ENCODE measurements at places on chromosomes 11 and 22.
A peak's percentile ranks its signal among the peaks of the same experiment; 100 is the strongest.

DNA sequence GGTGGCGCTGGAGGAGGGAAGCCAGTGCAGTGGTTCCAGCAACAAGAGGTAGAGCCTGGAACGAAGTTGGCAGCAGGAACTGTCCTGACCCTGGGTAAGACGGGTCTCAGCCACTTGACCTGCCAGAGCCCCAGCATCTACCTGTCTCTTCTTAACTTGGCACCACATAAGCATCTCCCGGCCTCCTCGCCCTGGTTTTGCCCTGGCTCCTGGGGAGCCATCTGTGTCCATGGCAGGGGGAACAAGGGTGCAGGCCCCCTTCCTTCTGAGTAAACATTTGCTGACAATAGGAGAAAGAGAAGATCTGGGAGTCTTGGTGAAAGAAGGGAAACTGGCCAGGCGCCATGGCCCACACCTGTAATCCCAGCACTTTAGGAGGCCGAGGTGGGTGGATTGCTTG is 12.8 kb downstream of the P2RY2 start:
- DNase-seq = no peak

DNA sequence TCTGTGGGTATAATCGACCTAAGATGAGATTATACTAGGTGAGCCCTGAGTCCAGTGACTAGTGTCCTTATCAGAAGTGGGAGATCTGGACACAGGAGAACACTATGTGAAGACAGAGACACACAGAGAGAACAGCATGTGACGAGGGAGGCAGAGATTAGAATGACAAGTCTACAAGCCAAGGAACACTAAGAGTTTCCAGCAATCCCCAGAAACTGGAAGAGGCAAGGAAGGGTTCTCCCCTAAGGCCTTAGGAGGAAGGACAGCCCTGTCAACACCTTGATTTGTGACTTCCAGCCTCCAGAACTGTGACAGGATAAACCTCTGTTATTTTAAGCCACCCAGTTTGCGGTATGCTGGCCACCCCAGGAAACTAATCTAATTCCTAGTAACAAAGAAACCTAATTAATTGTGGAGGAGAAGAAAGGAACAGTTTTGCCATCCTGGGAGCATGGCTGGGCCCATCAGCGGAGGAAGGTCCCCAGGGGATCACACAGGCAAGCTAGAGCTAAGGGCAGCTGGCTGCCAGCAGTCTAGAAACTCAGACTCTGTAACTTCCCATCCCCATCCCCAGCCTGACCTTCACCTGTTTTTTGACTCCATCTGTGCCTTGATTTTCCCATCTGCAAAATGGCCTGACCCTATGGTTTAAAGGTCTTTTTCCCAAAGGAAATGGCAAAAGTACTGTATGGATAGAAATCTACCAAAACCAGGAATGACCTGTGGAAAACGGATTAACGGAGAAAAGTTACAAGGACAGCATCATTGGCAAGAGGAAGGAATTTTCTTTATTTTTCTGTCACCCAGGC is 10.3 kb upstream of the THOC5 start:
- no peak for DNase-seq

- peak; percentile 38 for DNase-seq
These were observed 126.1 kb downstream of the PGR start for GRCh38 chr11:101003468-101003867.

GRCh38 chr11:128704517-128704916 is 10.6 kb downstream of the FLI1 start:
- DNase-seq = no peak

DNA sequence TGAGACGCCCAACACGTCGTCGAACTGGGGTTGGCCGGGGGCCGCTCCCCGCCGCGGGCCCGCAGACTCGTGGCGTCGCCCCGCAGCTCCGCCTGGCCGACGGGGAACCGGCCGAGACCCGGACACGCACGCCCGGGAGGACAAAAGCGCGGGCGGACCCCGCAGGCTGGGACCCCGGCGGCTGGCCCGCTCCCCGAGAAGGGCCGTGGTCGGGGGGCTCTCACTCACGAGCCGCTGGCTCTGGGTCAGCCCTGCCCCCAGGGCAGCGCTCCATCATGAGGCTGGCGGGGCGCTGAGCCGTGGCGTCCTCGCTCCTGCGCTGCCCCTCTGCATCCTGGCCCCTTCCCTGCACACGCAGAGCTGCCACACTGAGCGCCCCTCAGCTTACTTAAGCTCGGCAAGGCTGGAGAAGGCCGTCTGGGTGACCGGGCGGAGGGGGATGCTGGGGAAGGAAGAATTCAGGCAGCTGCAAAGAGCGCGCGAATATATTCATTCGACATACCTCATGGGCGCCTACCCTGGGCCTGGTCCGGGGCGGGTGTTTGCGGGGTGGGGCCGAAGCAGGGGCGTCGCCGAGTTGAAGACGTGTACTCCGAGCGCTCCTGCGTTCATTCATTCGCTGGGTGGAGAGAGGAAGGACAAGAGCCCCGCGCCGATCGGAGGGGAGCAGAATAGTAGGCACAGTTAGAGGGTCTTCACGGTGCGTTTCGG is 579 bp upstream of the CYB5R2 start:
- DNase-seq = peak; percentile 90

- no peak for DNase-seq
These were observed 278.5 kb upstream of the CCDC179 start for GRCh38 chr11:23138761-23139160.

DNA sequence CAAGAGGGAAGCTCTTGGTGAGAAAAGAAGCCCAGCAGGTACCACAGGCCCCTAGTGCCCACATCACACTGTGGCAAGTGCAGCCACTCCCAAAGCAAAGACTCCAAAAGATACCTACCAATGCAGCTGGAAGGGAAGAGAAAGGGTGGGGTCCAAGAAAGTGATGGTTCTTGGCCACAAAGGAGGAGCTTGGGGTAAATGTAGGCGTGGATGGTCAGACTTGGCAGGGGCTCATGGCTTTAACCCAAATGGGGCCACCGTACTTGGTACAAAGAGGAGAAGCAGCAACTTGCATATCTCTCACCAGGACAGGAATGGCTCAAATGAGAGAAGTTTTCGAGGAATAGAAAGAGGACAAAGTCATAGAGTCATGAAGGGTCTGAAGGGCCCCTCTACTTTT is 4.8 kb downstream of the MAP3K11 start:
- DNase-seq = no peak

GRCh38 chr11:22467248-22467647 is 129.1 kb downstream of the SLC17A6 start:
- DNase-seq = no peak

DNA sequence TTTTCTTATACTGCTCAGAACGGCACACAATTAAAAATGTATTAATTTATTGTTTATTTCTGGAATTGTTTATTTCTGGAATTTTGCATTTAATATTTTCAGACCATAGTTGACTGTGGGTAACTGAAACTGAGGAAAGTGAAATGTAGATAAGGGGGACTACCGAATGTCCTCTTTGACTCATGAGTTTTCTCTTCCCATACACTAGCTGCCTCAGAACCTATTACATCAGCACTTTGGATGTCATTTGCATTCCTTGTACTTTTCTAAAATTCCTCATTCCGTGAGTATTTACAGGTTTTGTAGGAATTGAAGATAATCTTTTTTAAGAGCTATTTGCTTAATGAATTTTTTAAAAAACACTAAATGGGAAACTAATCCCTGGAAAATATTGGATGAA is 29.8 kb downstream of the ZC3H12C start:
- DNase-seq = peak; percentile 6

- no peak for DNase-seq
These were observed 1.5 kb downstream of the MICAL3 start for GRCh38 chr22:18022876-18023275.

GRCh38 chr22:22755778-22756100 is 111.3 kb downstream of the GGTLC2 start:
- DNase-seq = no peak

- peak; percentile 71 for DNase-seq
These were observed 20.3 kb upstream of the TENM4 start for GRCh38 chr11:79461144-79461543.

- DNase-seq = peak; percentile 7
These were observed 16.5 kb upstream of the PAX6 start for GRCh38 chr11:31827455-31828206.

DNA sequence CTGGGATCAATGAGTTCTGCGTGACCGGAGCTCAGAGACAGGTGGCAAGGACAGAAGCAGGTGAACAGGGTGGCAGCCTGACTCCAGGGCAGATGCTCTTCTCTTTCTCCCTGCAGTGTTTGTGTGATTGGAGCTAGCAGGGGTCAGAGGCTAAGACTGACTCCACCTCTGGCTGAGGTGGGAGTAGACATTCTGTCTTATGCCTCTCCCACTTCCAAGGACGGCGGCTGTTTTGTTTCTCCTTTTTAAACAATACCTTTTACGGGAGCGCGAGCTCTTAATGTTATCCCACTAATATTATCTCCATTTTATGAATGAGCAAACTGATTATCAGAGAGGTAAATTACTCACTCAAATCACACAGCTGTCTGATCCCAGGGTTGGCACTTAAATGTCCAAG is 323.7 kb downstream of the MIAT start:
- no peak for DNase-seq

DNA sequence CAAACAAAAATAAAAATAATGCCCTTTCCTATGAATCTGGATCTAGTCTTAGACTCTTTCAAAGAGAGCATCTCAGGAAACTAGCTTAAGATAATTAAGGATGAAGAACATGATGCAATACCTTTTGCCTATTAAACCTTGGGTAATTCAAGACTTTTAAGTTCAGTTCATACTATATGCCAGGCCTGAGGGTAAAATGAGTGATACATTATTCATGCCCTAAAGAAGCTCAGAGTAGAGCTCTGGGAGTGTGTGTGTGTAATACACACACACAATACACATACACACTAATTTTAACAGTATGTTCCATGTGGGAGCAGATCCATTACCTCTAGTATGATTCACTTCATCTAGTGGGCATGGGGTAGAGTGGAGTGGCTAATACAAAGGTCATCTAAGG is 651.4 kb upstream of the CHORDC1 start:
- no peak for DNase-seq

- DNase-seq = no peak
These were observed 17.9 kb downstream of the RAB38 start for GRCh38 chr11:88157370-88157769.

- DNase-seq = no peak
These were observed 1513.3 kb downstream of the FAM181B start for GRCh38 chr11:81220146-81220895.

DNA sequence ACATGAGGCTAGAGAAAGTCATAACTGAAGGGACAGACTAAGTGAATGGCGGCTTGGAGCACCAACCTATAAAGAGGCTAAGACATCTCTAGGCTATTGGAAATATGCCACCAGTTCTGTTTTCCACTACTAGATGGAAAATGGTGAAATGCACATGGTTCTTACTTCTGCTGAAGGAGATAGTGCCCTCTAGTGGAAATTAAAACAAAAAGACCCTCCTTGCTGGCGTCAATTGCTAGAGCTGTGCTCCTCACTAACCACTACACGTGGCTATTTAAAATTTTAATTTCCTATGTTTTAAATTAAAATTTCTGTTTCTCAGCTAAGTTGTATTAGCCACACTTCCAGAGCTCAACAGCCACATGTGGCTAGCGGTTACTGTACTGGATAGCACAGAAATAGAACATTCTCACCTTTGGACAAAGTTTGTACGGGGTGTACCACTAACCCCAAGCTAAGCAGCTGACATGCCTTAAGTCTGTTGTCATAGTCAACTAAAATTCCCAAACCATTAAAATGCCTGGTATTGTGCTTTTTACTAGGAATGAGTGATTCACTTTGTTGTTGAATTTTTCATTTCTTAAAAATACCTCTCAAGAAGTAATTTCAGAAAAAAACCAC is 34.1 kb upstream of the CALCA start:
- DNase-seq = peak; percentile 84

- no peak for DNase-seq
These were observed 83.6 kb downstream of the CLPB start for GRCh38 chr11:72350752-72351151.

DNA sequence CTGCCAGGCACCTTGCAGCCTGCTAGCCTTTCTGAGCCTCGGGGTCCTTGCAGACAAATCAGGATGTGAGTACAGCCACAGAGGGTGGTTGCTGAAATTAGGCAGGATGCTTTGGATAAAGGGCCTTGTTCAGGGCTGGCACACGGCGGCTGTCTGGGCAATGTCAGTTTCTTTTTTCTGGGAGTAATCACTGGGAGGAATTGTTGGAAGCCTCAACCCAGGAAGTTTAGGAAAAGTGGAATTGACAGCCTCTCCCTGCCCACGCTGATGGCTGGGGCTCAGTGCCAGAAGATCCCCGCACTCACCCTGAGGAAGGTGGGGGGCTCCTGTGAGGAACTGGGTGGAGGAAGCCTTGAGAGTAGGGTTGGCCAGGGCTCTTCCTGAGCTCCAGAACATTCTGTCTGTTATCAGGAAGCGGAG is 37.4 kb downstream of the CD82 start:
- DNase-seq = no peak

GRCh38 chr11:73334384-73335203 is 26.5 kb downstream of the ARHGEF17 start:
- no peak for DNase-seq

DNA sequence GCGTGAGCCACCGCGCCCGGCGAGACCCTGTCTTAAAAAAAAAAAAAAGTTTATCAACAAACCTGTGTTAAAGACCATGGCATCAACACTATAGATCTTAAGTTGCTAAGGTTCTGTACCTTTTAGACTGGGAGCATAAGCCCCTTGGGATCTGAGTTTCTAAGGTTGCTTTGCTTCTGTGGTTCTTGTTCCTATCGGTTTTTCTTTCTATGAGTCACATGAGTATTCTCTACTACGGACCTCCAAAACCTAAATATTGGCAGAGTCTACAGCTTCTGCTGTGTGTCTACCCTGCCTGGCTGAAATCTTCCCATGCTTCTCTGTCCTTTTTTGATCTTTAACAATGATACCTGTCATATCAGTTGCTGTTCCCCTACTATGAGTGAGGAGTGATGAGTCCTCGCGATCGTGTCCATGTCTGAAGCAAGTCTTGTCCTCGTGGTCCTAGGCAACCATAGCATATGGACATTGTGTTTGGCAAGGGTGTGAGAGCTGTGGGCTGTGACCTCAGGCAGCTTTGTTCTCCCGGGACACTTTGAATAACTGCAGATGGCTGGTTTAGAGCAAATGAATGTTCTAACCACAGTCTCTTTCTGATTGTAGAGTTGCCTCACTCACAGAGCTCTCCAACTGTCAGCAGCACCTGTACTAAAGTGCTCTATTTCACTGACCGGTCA is 9.0 kb upstream of the DLAT start:
- DNase-seq = no peak

DNA sequence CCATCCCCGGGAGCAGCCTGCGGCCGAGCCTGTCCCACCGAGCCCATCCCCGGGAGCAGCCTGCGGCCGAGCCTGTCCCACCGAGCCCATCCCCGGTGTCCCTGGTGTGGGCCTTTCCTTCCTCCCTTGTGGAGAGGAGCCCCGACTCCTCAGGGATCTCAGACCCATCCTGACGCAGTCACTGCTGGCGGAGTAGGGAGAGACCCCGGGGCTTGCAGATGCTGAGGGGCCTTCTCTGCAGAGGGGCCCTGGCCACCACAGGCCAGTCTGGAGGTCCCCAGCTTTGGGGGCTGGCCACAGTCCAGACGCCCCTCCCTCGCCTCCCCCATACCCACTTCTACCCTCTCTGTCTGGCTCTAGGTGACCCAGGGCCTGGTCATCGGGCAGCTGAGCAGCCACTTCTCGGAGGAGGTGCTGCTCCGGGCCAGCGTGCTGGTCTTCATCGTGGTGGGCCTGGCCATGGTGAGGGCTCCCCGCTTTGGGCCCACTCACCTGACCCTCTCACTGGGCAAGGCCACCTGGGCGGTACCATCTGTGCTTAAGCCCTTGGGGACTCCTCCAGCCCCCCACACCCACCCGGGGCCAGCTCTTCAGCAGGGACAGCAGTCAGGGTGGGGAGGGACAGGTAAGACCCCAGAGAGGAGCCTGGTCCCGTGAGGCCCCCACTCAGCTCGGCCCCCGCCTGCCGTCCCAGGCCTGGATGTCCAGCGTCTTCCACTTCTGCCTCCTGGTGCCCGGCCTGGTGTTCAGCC is 7.3 kb downstream of the PHLDA2 start:
- no peak for DNase-seq
